ENCODE measurements at places on chromosomes 3 and 15. TPM values are rescaled to one million over a fixed set of nuclear protein-coding genes. Genes with fewer than 3 reads are reported as not detected.

Gene BOC
- total RNA-seq = 0.34 TPM

Gene HRG
- not detected for total RNA-seq

Gene PYDC2
- total RNA-seq = not detected

Gene CLRN1
- not detected for total RNA-seq

Gene ABI3BP
- 3.1 TPM for total RNA-seq

Data from nasal cavity respiratory epithelium epithelial cell of viscerocranial mucosa (primary cell).